Endodermal cell (in vitro differentiated cells): ENCODE measurements at places on chromosomes 6 and 20.

DNA sequence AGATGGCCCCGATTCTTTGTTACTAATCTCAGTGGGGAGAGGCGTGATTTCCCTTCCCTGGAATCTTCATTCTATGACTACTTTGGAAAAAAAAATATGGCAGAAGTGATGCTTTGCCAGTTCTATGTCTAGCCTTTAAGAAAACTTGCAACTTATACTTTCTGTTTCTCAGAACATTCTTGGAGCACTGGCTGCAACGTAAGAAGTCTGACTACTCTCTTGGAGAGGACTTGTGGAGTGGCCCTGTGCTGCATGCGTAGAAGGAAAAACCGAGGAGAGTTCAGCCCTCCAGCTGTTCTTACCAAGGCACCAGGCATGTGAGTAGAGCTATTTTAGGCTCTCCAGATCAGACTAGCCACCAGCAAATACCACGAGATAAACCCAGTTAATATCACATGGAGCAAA lies 77.6 kb upstream of the STXBP5 start:
- no peak for DNase-seq

DNA sequence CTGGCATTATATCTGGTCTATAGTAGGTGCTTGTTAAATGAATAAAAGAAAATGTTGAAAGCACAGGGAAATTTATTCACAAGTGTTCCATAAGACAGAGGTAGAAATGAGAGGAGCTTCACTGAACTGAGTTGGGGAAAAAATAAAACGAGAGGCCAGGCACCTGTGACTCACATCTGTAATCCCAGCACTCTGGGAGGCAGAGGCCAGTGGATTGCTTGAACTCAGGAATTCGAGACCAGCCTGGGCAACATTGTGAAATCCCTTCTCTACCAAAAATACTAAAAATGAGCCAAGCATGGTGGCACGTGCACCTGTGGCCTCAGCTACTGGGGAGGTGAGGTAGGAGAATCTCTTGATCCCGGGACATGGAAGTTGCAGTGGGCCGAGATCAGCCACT lies 28.1 kb upstream of the IBTK start:
- DNase-seq, result no peak

DNA sequence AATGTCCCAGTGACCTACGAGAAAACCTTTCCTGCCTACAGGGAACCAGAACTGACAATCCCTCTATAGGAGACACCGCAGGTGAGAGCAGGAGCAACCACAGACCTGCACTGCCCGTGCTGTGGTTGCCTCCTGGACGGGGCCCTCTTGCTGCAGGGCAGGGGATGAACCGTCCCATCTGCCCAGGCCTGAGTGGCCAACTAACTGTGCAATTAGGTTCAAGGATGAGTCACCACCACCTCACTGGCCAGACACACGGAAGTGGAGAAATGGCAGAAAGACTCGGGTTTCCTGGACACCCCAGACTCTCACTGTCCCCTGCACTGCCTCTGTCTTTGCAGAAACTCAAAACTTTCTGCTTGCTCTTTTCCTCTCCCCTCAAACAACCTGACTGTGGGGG lies 13.8 kb upstream of the HLA-G start:
- DNase-seq, result no peak

GRCh38 chr6:32149932-32150870 lies 1.5 kb downstream of the PRRT1 start:
- peak; percentile 82 for DNase-seq

DNA sequence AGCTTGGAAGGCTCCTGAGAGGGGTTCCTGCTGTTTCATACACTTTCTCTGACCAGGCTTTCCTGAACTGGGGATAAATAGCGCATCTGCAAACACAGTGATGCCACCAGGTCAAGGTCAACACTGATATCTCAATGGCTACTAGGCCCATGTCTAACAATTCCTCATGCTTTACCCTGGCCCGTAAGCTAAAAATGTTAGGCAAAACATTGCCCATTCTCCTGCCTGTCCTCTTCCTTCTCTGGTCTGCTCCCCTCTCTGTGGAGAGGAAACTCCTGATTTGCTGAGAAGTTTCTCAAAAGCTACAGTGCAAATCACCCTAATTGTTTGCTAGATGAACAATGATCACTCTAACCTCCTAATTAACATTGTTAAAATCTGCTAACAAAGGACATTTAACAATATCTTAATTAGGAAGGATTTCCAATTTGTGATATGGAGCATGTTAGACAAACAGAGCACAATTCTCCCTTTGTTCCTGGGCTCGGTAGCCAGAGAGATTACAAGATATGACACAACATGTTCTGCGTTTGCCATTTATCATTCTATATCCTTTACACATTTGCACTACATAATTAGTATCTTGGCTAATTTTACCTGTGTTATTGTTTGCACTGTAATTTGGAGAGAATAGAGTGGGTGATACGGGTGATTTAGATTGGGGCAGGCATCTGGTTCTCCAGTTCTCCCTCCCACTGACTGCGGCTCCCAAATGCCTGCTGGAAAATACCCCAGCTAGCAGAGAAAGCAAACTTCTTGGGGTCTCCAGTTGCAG lies 266.8 kb downstream of the CD83 start:
- DNase-seq, result peak; percentile 71

DNA sequence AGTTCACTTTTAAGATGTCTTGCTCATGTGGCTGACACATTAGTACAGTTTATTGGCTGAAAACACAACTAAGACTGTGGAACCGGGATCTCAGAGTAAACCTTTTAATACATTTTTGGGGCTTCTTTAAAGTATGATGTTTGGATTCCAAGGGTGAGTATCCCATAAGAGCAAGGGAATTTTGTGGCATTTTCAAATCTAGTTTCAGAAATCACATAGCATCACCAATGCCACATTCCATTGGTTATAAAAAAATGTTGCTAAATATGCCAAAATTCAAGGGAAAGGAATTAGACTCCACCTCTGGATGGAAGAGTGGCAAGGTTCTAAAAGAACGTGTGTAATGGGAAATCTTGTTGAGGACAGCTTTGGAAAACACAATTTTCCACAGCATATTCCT lies 338.6 kb downstream of the COL12A1 start:
- no peak for DNase-seq

DNA sequence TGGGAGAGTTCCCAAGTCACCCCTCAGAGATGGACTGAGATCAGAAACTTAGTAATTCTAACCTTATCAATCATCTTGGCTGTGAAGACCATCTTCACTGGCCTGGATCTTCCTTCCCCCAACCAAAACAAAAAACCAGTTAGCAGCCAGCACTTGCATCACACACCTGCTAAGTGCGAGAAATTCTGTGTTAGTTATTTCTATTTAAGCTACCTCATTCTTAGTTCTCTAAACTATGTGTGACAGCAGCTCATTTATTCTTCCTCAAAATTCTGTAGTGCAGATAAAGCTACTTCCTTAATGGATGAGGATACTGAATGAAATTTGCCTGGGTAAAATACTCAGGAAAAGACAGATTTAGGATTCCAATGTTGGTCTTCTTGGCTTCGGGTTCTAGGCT lies 18.2 kb upstream of the TAGAP start:
- no peak for DNase-seq

GRCh38 chr6:14996892-14997291 lies 249.0 kb upstream of the JARID2 start:
- no peak for DNase-seq

DNA sequence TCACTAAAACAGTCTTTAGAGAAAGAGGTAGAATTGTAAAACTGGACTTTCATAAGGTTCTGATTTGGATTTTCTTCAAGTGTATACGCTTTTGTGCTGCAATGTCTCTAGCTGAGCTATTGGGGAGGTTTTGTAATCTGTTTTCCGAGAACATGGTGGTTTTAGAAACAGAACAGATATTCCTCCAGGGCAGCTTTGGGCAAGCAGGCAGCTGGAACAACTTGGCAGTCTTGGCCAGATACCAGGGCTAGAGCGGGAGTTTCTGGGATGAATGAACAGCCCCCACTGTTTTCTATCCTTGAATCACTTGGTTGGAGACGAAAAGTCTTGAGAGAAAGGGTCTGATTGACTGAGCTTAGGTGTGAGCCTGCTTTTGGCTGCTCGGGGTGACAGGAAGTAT lies 17.1 kb upstream of the ARMC2 start:
- no peak for DNase-seq

DNA sequence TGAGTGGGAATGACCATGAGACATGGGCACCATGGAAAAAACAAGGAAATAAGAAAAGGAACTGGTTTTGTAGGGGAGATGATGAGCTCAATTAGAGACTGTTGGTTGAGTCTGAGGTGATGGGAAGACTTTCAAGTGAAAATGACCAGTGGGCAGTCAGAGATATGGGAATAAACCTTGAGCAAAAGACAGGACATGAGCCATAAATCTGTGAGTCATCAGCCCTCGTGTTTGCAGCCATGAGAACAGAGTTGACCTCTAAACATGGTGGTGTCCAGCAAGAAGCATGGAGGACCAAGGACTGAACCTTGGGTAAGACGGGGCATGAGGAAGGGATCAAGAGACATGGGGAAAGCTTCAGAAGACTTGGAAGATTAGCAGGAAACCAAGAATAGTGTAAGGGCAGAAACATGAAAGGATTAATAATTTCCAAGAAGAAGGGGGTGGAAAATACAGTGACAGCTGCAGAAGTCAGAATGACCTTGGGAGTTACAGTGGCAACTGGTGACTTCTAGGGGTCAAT lies 280.6 kb upstream of the PRDM1 start:
- DNase-seq, result no peak

GRCh38 chr6:40734607-40735006 lies 147.4 kb upstream of the LRFN2 start:
- DNase-seq, result no peak

DNA sequence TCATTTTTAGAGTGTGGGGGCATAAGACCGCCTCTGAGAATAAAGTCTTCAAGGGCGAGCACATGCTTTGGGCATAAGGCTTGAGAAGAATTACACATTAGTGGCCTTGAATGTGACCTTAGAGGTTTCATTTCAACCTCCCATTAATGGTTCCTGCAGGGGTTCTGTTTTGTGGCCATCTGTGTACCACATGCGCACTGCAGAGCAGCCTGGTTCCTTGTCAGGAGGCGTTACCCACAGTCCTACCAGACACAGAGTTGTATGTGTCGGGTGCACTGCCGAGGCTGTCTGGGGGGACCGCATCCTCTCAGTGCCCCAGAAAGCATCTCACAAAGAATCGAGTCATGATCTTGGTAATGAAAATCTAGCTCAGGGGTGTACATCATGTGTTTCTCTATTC lies 115.7 kb downstream of the B3GAT2 start:
- no peak for DNase-seq

GRCh38 chr6:130129762-130130246 lies 92.9 kb downstream of the SAMD3 start:
- no peak for DNase-seq

DNA sequence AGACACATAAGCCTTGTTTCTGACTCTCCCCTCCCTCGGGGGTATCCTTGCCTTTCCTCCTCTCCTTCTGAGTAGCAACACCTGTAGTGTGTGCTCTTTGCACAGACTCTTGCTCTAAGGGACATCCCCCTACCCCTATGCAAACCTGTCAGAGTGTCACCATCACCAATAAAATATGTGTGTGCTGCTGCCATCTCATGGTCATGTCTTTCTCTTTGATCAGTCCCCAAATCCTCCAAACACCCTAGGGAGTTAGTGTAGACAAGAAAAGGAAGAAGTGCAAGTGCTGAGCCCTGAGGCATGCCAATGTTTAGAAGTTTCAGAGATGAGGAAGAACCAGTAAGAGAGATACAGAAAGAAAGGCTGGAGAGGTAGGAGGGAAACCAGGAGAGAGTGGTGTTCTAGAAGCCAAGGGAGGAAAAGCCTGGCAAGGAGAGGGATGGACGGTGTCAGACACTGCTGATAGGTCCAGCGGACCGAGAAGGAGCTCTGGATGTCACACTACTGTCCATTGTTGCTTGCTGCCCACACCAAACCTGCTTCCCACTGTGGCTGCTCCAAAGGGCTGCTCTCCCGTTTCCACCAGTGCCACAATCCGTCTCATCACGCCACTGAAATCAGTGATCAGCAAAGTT lies 16.4 kb downstream of the TRMT6 start:
- DNase-seq, result peak; percentile 60

DNA sequence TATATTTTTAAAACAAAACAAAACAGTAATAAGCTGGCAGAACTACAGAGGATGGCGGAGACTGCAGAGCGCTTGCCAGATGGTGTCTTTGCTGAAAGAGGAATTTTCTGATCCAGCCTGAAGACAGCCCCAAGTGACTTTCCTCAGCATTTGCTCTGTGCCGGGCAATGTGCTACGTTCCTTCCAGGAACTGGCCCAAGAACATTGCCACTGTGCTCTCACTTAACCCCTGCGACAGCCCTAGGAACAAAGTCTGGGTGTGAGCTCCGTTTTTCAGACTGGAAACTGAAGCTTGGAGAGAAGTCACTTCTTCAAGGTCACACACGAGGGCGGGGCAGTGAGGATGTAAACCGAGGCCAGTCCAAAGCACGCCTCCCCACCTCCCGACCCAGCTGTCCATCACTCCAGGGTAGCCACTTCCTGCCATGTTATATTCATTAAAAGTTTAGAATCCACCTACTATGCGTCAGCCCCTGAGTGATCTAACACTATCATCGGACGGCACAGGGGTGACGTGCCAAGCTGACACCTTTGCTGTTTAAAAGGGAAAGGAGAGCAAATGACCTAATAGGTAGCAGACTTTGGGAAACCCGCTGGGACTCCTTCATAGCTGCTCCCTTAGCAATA lies 22.3 kb upstream of the BMP7 start:
- DNase-seq, result no peak

- no peak for DNase-seq
These were observed 39.4 kb upstream of the ARMH2 start for GRCh38 chr6:24838081-24838480.

- DNase-seq, result peak; percentile 62
These were observed 4.8 kb downstream of the SOX18 start for GRCh38 chr20:64044484-64045247.

DNA sequence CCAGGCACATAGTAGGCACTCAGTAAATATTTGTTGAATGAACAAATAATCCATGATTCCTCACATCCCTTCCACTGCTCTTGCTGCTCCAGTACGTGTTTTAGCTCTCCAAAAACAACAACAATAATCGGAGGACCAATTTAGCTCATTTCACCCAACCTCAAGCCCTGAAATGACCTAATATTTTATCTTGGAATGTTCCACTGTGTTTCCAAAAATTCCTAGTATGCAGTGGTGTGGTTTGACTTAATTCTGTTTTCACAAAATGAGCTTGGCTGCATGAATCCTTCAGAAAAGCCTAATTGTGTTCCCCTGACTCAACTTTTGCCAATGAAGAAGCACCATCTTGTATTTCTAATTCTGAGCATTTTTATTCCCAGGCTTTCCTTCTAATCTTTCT lies 168.0 kb upstream of the PHACTR1 start:
- DNase-seq, result no peak

DNA sequence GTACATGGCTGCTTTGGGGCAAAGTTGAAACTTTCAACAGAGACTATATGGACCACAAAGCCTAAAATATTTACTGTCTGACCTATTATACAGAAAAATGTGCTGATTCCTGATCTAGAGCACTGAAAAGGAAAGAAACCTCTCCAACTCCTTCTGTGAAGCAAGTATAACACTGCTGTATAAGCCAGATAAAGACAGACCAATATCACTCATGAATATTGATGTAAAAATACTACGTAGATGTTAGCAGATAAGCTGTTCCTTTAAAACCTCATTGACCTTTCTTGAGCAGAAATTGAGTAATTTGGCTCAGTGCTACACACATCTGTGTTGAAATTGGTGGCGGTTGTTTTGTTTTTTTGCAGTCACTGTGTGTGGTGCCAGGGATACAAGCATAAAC lies 69.9 kb upstream of the HDAC2 start:
- no peak for DNase-seq
